Upper lobe of left lung (tissue), 6 donors: ENCODE measurements at places on chromosomes 13 and 19.

GRCh38 chr19:29384656-29385055 lies 141.1 kb upstream of the VSTM2B start:
- no peak for DNase-seq

DNA sequence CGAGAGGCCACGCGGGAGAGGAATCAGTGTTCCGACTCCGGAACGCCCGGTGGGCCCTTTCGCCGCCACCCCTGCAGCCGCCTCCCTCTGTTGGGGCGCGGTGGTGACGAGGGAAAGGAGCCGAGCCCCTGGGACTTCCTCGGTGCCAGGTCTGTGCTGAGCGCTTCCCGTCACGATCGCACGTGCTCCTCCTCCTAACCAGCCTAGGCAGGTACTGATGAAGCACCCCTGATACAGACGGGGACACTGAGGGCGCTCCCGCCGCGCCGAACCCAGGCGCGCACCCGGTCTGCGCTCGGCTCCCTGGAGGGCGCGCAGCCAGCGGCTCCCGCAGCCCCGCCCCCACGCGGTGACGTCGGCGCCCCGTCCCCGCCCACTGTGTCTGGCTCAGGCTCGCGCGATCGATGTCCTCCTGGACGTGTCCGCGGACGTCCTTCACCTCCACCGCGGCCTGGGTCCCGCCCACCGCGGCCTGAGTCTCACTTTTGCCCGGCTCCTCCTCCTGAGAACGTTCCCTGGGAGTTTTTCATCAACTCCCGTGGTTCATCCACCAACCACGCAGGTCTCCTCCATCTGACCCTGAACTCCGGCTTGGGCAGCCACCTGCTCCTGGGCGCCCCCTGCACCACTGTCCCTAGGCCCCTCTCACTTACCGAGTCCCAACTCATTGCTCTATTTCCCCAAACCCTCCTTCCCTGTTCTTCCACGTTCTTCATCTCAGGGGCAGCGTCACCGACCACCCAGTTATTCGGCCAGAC lies 2.6 kb upstream of the KLK15 start:
- peak; percentile 72 for DNase-seq

DNA sequence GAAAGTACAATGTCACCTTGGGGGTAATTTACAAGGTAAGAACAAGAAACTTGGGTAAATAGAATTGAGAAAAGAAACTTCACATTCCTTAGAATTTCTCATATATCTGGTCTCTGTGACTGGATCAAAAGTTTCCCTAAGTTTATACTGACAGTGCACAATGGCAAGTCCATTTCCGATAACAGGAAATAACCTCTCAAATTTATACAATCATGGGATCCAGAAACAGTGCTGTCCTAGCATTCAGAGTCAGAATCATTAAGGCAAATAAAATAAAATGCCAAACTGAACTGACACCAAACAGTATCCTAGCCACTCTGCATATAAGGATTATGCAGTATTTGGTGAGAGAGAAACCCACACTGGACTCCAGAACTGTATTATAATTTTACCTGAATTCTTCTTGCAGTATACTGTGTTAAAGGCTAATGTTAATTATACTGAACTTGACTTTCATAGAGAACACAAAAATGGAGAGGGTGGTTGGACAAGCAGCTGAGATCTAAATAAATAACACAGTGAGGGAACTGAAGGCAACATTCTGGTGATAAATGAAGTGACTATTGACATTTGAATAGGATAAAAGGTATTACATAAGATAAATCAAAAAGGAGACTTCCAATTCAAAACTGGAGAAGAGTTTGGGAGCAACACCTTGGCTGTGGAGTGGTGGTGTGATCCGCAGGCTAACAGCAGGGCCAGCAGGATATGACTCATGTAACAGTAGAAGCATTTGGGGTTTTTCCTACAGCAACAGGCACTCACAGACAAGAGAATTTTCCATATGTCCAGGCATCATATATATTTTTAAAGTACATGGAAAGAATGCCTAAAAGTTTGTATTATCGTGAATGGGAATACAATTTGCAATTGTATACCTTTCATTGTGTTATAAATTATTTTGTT lies 932.5 kb upstream of the MIR17HG start:
- no peak for DNase-seq

DNA sequence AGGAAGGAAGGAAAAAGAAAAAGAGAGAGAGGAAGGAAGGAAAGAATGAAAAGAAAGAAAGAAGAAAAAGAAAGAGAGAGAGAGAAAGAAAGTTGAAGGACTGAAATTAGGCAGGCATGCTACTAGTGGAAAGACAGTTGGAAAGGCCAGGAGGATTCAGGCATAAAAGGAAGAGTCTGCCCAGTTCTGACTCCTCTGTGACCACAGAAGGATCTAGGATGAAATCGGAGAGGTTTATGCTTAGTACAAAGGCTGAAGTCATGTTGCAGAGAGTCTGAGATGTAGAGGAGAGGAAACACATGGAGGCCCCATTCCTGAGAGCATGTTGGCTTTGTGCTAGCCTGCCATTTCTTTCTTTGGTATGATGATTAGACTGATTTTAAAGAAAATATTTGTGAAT lies 246.5 kb upstream of the ARGLU1 start:
- DNase-seq, result no peak

- DNase-seq, result no peak
Measured at GRCh38 chr19:35975608-35976214, 19.3 kb upstream of the SDHAF1 start.

DNA sequence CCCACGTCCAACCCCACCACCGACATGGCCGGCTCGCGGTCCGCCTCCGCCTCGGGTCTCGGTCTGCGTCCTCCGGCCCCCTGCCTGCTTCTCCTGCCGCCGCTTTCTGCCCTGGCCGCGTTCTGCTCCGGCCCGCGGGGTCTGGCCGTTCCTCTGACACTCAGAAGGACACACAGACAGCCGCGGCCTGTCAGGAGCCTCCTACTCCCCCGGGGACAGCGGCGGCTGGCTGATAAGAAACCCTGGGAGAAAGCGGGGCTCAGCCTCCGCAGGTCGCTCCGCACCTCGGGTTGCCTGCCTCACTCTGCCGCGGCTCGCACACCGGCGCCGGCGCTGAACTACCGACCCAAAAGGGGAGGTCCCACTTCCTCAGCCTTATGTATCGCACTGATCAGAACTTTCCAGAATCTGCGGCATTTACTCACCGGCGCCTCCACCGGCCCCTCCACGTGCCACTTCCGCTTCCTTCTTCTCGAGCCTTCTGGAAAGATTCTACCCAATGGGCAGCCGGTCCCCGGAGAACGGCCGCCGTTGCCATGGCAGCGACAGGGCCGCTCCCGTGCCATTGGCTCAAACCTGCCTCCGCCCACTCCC lies at the start of gene HSPH1:
TSS of gene HSPH1 (minus strand) at position 348 of the 594 bp plus-strand sequence. CDS start at position 26, 322 bp downstream.
- DNase-seq, result peak; percentile 98
